ENCODE measurements at places on chromosomes 5 and 9.

DNA sequence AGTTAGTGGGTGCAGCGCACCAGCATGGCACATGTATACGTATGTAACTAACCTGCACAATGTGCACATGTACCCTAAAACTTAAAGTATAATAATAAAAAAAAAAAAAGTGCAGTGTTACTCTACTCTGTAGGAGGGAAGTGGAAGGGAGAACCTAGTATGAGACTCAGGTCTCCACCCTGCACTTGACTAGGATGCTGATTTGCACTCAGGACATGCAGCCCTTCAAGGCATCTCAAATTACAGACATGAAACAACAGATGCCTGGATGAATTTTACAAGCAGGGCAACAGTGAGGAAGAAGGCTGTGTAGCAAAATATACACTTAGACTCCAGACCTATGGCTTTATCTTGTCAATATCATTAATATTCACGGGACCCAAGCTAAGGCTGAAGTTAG lies 16.5 kb downstream of the TRIM32 start:
- no peak overlapping the region for H3K27ac ChIP-seq
- H3K36me3 ChIP-seq: peaks cover 9% of the 10 kb centered on the region
- no peak for DNase-seq
- H3K4me3 ChIP-seq: no peak overlapping the region
- H3K27me3 ChIP-seq: no peaks in the 10 kb centered on the region

GRCh38 chr5:157047898-157048297 lies 11.0 kb downstream of the HAVCR1 start:
- H3K27me3 ChIP-seq: no peaks in the 10 kb centered on the region
- H3K36me3 ChIP-seq: no peaks in the 10 kb centered on the region
- H3K4me3 ChIP-seq: no peak overlapping the region
- peak overlapping the region; percentile 63 for H3K27ac ChIP-seq

- peak; percentile 29 for DNase-seq
- no peak overlapping the region for H3K27ac ChIP-seq
- H3K27me3 ChIP-seq: no peaks in the 10 kb centered on the region
- H3K4me1 ChIP-seq: peaks cover 6% of the 10 kb centered on the region
These were observed 1641.5 kb upstream of the C9orf72 start for GRCh38 chr9:29214690-29215253.

DNA sequence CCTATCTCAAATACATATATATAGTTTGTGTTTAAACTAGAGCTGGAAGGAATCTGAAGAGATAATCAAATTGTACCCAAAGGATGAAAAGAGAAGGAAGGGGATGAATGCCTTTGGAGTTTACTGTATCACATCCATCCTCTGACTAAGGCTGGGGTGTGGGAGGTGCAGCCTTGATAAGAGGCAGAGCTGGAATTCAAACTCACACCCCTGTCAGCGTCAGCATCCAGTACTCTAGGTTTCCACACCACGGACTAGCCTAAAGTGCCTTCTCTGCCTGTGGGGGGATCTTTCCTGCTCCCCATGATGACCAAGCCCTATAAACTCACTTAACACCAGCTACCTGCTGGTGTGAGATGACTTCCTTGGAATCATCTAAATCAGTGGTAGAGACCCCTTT lies 48.1 kb downstream of the EPB41L4B start:
- H3K36me3 ChIP-seq: no peaks in the 10 kb centered on the region
- peaks cover 42% of the 10 kb centered on the region for H3K27me3 ChIP-seq
- DNase-seq: no peak
- no peak overlapping the region for H3K27ac ChIP-seq

GRCh38 chr9:78253285-78253684 lies 17.4 kb downstream of the CEP78 start:
- no peaks in the 10 kb centered on the region for H3K4me1 ChIP-seq
- H3K4me3 ChIP-seq: no peak overlapping the region
- no peak for DNase-seq

- H3K27me3 ChIP-seq: no peaks in the 10 kb centered on the region
- no peak for DNase-seq
- H3K4me1 ChIP-seq: peaks cover 2% of the 10 kb centered on the region
These were observed 601.9 kb downstream of the SEMA5A start for GRCh38 chr5:8944005-8944404.

DNA sequence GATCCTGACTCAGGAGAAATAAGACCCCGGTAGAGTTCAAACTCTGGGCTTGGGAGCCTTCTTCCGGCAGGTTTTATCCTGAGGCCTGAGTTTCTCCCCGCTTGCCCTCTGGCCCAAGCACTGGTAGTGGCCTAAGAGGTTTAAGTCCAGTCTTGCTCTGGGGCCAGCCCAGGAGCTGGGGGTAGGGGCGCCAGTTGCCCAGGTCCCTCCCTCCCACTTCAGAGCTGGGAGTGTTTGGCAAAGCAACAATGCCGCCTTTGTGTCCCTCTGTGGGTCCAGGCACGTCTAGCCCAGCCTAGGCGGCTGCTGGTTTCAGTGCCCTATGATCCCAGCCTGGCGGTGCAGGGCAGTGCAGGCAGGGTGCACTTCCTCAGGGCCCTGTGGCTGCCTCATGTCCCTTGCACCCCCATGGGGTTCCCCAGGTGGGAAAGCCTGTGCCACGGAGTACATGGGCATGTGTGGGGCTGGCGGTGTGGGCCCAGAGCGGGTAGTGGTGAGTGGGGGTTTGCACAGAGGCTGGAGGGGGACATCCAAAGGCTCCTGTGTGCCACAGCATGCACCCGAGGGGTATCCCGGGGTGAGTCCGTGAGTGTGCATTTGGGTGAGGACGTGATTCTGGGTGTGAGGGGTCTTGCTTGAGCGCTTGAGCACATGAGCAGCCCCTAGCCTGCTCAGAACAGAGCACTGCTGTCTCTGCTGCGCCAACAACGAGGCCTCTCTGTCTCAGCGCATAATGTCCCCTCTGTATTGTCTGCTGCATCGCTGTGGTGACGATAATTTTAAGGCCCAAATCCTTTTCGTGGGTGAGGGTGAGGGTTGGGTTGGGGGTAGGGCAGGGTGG lies 61.7 kb upstream of the PSD2 start:
- no peak for DNase-seq
- H3K27ac ChIP-seq: no peak overlapping the region
- peaks cover 3% of the 10 kb centered on the region for H3K36me3 ChIP-seq
- H3K4me1 ChIP-seq: peaks cover 21% of the 10 kb centered on the region
- H3K27me3 ChIP-seq: no peaks in the 10 kb centered on the region
- no peak overlapping the region for H3K4me3 ChIP-seq

DNA sequence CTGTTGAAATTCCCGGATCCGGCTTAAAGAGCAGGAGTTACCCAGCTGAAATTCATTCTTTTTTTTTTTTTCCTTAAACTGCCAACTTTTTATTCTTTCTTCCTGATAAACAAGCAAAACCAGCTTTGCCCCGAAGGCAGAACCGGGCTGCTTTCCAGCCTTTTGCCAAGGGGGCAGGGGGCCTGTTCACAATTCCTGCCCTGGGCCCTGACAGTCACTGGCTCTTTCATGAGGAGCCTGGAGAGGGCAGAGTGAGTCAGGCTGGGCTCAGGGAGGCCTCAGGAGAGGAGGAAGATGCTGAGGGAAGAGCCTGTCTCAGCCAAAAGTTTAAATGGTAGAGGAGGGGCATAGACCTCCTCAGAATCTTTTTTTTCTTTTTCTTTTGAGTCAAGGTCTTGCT lies 4.8 kb downstream of the GLIPR2 start:
- H3K4me3 ChIP-seq: no peak overlapping the region
- DNase-seq: peak; percentile 38
- H3K4me1 ChIP-seq: peaks cover 27% of the 10 kb centered on the region

- peaks cover 9% of the 10 kb centered on the region for H3K4me1 ChIP-seq
- H3K36me3 ChIP-seq: no peaks in the 10 kb centered on the region
- no peak overlapping the region for H3K4me3 ChIP-seq
- peak; percentile 91 for DNase-seq
These were observed 216.8 kb upstream of the PIK3R1 start for GRCh38 chr5:67998709-67999261.

- no peak for DNase-seq
- no peak overlapping the region for H3K4me3 ChIP-seq
- no peaks in the 10 kb centered on the region for H3K36me3 ChIP-seq
- H3K27me3 ChIP-seq: no peaks in the 10 kb centered on the region
- no peak overlapping the region for H3K27ac ChIP-seq
These were observed 357.9 kb upstream of the CCNH start for GRCh38 chr5:87770601-87771121.

DNA sequence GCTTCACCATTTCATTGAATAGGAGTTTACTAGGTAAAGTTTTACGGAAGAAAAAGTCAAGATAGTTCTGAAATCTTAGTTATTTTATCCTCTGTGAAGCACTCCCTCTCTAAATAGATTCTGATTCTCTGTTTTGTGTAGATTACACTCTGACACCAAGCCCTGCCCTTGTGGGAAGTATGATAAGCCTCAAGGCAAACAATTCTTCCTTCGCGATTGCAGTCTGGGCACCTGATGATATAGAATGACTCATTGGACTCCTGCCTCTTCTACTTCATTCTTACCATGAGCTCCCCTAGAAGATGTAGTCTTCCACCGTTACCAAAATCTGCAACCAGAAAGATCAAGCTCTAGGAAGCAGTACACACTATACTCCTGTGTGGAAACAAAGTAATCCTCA lies 626.9 kb upstream of the PTGER4 start:
- no peaks in the 10 kb centered on the region for H3K36me3 ChIP-seq
- H3K4me3 ChIP-seq: no peak overlapping the region
- no peak overlapping the region for H3K27ac ChIP-seq
- no peaks in the 10 kb centered on the region for H3K4me1 ChIP-seq
- no peaks in the 10 kb centered on the region for H3K27me3 ChIP-seq
- DNase-seq: no peak

DNA sequence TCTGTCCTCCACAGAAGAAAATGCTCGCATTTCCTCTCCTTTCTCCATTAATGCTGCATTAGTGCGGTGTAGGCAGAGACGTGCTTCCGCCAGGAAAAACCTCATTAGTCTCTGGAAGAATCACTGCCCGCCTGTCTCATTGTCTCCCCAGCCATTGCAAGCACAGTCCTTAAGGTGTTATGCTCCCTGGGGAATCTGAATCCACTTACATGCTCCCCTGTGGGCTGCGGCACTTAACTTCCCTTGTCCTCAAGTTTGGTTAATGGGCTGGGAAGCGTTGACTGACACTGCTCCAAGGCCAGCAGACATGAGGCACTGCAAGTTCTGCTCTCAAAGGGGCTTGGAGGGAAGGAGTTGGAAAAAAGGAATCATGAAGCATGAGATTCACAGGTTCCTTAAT lies 41.6 kb downstream of the TARS1 start:
- no peak for DNase-seq
- no peak overlapping the region for H3K27ac ChIP-seq
- H3K4me3 ChIP-seq: no peak overlapping the region
- H3K36me3 ChIP-seq: peaks cover under 1% of the 10 kb centered on the region
- H3K4me1 ChIP-seq: peaks cover 4% of the 10 kb centered on the region

GRCh38 chr9:3858961-3859360 lies 333.2 kb upstream of the RFX3 start:
- peaks cover 1% of the 10 kb centered on the region for H3K4me1 ChIP-seq
- peak; percentile 74 for DNase-seq
- no peaks in the 10 kb centered on the region for H3K27me3 ChIP-seq
- no peak overlapping the region for H3K27ac ChIP-seq

GRCh38 chr9:113522858-113523257 lies 59.3 kb downstream of the RGS3 start:
- H3K27me3 ChIP-seq: no peaks in the 10 kb centered on the region
- no peak for DNase-seq
- no peak overlapping the region for H3K4me3 ChIP-seq

GRCh38 chr9:72305707-72306106 lies 59.3 kb downstream of the ZFAND5 start:
- H3K36me3 ChIP-seq: no peaks in the 10 kb centered on the region
- no peaks in the 10 kb centered on the region for H3K27me3 ChIP-seq
- H3K4me1 ChIP-seq: no peaks in the 10 kb centered on the region
- no peak overlapping the region for H3K27ac ChIP-seq

- no peak overlapping the region for H3K27ac ChIP-seq
- H3K27me3 ChIP-seq: no peaks in the 10 kb centered on the region
- H3K4me3 ChIP-seq: peak overlapping the region; percentile 35
- H3K36me3 ChIP-seq: no peaks in the 10 kb centered on the region
- peak; percentile 54 for DNase-seq
These were observed 78.9 kb upstream of the RPS23 start for GRCh38 chr5:82356808-82357671.

- DNase-seq: no peak
- peaks cover 7% of the 10 kb centered on the region for H3K4me1 ChIP-seq
- H3K27ac ChIP-seq: no peak overlapping the region
- H3K4me3 ChIP-seq: no peak overlapping the region
- no peaks in the 10 kb centered on the region for H3K36me3 ChIP-seq
These were observed 6.9 kb upstream of the TRIO start for GRCh38 chr5:14136228-14136627.

DNA sequence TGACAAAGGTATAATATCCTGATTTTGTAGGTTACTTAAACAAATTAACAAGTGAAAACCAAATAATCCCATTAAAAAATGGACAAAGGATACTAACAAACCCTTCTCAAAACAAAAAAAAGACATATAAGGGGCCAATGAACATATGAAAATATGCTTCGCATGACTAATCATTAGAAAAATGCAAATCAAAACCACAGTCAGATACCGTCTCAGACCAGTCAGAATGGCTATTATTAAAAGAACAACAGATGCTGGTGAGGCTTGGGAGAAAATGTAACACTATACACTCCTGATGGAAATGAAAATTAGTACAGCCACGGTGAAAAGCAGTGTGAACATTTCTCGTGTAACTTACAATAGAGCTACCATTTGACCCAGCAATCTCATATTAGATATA lies 1542.2 kb upstream of the CDH9 start:
- no peak overlapping the region for H3K27ac ChIP-seq
- no peaks in the 10 kb centered on the region for H3K27me3 ChIP-seq
- peaks cover under 1% of the 10 kb centered on the region for H3K4me1 ChIP-seq
- no peak overlapping the region for H3K4me3 ChIP-seq
- H3K36me3 ChIP-seq: no peaks in the 10 kb centered on the region

- H3K4me1 ChIP-seq: peaks cover 3% of the 10 kb centered on the region
- no peak overlapping the region for H3K4me3 ChIP-seq
- peaks cover 6% of the 10 kb centered on the region for H3K36me3 ChIP-seq
- peak overlapping the region; percentile 13 for H3K27ac ChIP-seq
- peak; percentile 68 for DNase-seq
- no peaks in the 10 kb centered on the region for H3K27me3 ChIP-seq
These were observed 9.6 kb downstream of the TLE4 start for GRCh38 chr9:79581388-79581787.

- no peak overlapping the region for H3K27ac ChIP-seq
- no peaks in the 10 kb centered on the region for H3K36me3 ChIP-seq
- no peaks in the 10 kb centered on the region for H3K27me3 ChIP-seq
- DNase-seq: no peak
- H3K4me3 ChIP-seq: no peak overlapping the region
These were observed 102.9 kb downstream of the GHR start for GRCh38 chr5:42526179-42526578.

DNA sequence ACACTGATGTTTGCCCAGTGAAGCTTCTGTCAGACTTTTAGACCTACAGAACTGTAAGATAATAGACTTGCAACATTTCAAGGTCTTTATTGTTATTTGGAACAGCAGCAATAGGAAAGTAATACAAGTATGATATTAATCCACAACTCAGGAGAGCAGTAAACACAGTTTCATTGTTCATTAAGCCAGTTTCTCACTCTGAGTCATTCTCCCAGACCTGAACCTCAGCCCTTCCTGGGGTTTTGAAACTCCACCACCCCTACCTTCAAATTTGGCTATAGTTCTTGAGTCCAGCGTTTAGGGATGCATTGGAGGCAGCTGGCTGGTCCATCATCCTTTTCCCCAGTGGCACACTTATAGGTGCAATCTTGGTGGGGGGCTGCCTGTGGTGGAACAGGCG lies 203.2 kb downstream of the RAB3C start:
- no peak for DNase-seq
- H3K36me3 ChIP-seq: no peaks in the 10 kb centered on the region
- H3K27ac ChIP-seq: no peak overlapping the region
- no peaks in the 10 kb centered on the region for H3K4me1 ChIP-seq
- H3K27me3 ChIP-seq: no peaks in the 10 kb centered on the region

GRCh38 chr9:137236238-137236935 lies 4.7 kb upstream of the TUBB4B start:
- H3K36me3 ChIP-seq: peaks cover 3% of the 10 kb centered on the region
- peak; percentile 83 for DNase-seq
- peak overlapping the region; percentile 21 for H3K4me3 ChIP-seq
- H3K4me1 ChIP-seq: peaks cover 34% of the 10 kb centered on the region
- H3K27me3 ChIP-seq: no peaks in the 10 kb centered on the region

All from mesenchymal stem cell (in vitro differentiated cells and primary cell).